SHP77 (cell line): ENCODE measurements at places on chromosomes 16 and 17.

GRCh38 chr17:59842901-59843652, 49.7 kb downstream of the TUBD1 start:
- DNase-seq: no peak

DNA sequence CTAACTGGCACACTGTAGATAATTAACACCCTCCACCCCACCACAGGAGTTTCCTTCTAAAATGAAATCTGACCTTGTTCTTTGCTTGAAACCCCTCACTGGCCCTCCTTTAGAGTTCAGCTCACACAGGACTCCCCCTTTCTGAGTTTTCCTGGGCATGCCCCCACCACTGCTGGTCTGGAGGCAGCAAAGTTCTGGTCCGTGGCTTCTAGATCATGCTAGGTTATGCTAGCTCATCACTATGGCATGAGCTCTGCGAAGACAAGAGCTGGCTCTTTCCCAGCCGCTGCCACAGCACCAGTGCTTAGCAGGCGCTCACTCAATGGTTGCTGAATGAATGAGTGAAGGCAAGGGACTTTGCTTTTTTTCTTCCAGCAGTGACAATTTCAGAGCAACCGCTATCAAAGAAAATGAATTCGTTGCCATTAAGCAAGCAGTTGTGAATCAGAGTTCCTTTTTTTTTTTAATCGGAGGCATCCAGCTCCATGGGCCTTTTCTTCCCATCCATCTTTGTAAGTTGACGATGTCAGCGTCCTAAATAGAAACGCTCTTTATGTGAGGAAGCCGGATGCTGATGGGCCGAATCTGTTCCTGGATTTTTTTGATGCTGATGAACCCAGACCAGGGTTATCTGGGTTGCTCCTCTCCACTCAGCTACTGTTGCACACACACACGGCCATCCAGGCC, 80.8 kb upstream of the NOL11 start:
- no peak for DNase-seq

DNA sequence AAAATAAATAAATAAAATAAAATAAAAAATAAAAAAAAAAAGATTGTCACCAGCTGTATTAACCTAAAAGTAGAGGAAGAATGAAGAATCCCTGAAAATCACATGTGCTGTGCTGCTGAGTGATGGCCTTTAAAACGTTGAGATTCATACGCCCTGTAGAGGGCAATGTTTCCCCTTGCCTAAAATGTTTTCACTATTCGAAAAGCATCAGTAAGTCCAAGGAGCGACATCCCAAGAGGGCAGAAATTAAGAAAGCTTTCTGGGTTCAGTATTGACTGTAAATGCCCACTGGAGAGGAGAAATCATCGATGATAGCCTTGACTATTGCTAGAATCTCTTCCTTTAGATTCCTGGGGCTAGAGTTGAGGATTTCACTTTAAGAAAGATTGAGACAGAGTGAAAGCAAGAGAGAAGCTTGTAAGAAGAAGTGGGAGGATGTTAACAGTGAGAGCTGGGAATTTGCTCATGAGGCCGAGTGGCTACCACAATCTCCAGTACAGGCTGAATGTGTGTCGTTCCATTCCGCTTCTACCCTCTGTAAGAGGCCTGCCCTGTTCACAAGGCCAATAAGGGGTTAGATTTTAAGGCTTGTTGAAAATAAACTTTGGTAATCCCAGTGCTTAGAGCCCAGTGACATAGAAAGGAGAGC, 170.8 kb upstream of the FAM20A start:
- peak; percentile 35 for DNase-seq

- no peak for DNase-seq
Observed at GRCh38 chr17:11279776-11280344, 38.8 kb downstream of the SHISA6 start.

- DNase-seq: no peak
Observed at GRCh38 chr16:22360963-22361659, 13.3 kb downstream of the CDR2 start.
